ENCODE measurements at places on chromosomes 16 and 17. TPM values are rescaled to one million over a fixed set of nuclear protein-coding genes. Genes with fewer than 3 reads are reported as not detected.

The ATF7IP2 gene
- 49.8 TPM for total RNA-seq

The CASKIN2 gene
- 14.9 TPM for total RNA-seq

DNA sequence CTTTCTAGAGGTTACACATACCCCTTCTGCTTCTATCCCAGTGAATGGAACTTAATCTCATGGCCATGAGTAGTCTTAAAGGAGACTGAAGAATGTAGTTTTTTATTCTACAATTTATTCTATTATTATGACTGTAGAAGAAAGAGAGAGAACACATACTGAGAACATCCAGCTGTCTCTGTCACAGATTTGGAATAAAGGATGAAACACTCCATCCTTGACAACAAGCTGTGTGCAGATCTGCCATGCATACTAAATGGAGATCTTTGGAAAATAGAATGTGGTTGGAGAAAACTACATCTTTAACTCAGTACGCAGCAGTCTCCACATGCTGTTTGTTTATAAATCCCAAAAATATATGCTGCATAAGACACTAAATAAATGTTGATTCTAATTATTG is 54.1 kb upstream of the NUDT7 start:
- no peak for DNase-seq

DNA sequence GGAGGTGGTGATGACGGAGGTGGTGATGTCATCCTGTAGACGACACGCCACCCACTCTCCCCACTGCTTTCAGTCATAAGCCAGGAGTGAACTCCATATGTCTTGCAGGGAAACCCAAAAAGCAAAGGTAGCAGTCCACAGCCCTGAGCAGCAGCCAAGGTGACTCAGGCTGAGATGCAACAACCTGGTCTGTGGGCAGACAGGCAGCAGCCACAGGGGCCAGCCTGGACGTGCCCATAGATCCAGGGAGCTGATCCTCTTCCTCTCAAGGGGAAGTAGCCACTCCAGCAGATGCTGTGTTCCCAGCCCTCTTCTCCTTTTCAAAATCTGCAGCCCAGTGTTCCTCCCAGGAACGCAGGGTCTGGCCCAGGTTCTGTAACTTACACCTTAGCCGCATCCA is 17.3 kb upstream of the CIITA start:
- no peak for DNase-seq

GRCh38 chr17:67125417-67125816 is 81.1 kb downstream of the CACNG1 start:
- no peak for DNase-seq

GRCh38 chr16:60776281-60776680 is 1260.0 kb downstream of the CDH8 start:
- no peak for DNase-seq

DNA sequence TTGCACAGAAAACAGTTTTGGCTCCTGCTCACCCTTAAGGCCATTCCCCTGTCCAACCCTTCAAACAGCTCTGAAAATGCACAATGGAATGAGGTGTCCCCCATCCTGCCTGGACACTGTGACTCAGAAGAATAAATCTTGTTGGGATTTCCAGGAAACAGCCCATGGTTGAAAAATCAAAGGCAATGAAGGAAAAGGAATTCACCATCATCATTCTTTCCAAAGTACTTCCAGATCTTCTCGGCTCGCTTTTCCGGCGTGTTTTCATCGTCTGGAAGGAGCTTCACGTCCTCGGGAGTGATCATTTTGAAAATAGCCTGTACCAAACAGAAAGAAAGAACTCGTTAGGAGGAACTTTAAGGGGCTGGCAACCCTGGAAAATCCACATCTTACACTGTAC is 4.3 kb downstream of the RCVRN start:
- peak; percentile 63 for DNase-seq

DNA sequence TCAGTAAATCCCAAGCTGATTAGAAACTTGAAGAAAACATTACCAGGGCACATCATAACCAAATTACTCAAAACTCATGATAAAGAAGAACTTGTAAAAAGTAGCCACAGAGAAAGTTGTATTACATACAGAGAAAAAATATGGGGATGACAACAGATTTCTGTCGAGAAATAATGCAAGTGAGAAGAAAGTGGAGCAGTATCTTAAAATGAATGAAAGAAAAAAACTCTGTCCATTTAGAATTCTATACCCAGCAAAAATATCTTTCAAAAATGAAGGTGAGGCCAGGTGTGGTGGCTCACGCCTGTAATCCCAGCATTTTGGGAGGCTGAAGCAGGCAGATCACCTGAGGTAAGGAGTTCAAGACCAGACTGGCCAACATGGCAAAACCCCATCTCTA is 165.9 kb downstream of the PARN start:
- no peak for DNase-seq

DNA sequence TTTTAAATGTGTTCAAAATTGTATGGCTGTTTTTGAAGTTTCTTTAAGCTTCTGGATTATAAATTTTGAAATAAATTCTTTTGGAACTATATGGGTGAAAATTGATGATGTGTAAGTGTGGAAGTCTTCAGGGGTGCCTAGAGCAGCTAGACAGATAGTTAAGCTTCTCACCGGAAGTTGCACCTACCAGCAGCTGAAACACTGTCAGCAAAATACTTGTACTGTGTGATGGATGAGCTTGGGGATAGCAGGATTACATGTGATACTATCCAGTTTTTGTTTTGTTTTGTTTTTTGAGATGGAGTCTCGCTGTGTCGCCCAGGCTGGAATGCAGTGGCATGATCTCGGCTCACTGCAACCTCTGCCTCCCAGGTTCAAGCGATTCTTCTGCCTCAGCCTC is 19.7 kb downstream of the RBL2 start:
- DNase-seq = no peak

GRCh38 chr17:34673516-34673915 is 94.1 kb downstream of the TMEM132E start:
- no peak for DNase-seq

Measured in stomach (tissue), 19 donors.